ENCODE measurements at places on chromosomes 4 and X.

GRCh38 chr4:44716597-44716996 lies 9.8 kb downstream of the GNPDA2 start:
- DNase-seq: no peak

DNA sequence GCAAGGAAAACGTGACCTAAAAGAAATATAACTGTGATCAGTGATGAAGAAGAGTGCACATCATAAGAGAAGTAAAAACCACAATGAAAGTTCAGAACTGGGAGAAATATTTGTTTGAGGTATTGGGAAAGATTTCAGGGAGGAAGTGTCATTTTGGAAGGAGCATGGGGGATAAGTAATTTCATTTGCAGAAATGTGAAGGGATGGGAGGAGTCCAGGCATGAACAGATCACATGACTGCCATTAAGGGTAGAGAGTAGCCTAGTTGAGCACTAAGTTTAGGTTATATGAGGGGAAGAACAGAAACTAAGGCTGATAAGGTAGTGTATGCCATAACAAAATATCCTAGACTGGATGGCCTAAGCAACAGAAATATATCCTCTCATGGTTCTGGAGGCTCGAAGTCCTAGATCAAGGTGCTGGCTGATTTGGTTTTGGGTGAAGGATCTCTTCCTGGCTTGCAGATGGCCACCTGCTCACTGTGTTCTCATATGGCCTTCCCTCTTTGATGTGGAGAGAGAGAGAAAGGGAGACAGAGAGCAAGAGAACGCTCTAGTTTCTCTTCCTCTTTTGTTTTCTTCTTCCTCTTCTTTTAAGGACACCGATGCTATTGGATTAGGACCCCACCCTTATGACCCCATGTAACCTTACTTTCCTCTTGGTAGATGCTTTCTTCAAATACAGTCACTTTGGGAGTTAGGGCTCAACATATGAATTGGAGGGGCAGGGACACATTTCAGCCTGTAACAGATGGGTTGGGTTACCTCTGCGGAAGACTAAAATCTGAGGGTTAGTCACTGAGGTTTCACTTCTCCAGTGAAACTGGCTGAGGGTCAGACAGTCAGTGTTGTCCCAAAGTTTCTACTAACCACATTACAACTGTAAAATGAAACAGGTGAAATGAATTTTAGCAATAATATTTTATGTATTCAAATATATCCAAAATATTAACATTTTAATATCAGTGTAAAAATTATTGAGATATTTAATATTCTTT lies 77.9 kb downstream of the EGF start:
- no peak for DNase-seq

DNA sequence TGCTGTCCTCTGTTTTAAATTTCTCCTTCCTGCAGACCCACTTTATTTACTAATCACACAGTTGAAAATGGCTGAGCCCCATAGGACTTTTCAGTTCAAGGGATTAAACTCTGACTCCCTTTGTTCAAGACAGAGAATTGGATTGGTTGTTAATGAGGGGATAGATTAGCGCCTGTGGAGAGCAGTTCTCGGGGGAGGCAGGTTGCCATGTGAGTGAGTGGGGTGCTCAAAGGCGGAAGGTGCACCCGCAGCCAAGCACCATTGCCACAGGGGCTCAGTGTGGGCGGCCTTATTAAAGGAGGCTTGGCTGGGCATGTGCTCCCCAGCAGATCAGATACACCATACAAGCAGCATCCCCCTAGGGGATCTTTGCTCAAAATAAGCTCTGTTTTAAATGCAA lies 7.9 kb upstream of the CBR4 start:
- DNase-seq: no peak

- no peak for DNase-seq
Observed at GRCh38 chr4:182245541-182246215, 2.5 kb downstream of the TENM3 start.

GRCh38 chr4:183995570-183995969 lies 90.5 kb downstream of the STOX2 start:
- DNase-seq: no peak

GRCh38 chr4:182521011-182521410 lies 277.8 kb downstream of the TENM3 start:
- no peak for DNase-seq

- no peak for DNase-seq
Observed at GRCh38 chrX:73758250-73758649, 195.3 kb downstream of the CHIC1 start.

- no peak for DNase-seq
Observed at GRCh38 chrX:7709845-7710244, 133.1 kb upstream of the VCX start.

- DNase-seq: no peak
Observed at GRCh38 chr4:88447371-88448095, 9.4 kb upstream of the HERC5 start.

DNA sequence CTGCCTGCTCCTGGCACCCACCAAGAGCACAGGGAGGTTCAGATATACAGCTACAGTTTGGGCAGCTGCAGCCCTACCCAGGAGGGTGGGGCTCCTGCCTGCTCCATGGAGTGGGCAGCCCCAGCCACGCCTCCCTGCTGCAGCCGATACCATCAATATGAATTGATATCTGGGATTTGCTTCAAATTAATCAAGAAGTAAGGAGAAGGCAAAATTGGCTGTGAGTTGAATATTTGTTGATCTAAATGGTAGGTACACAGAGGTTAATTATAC lies 31.2 kb upstream of the ZNF280C start:
- DNase-seq: no peak

- DNase-seq: no peak
Observed at GRCh38 chrX:134526399-134526798, 66.4 kb downstream of the HPRT1 start.

GRCh38 chr4:20356565-20356964 lies 104.9 kb downstream of the SLIT2 start:
- DNase-seq: peak; percentile 23

All from SK-N-SH (cell line).